ENCODE measurements at places on chromosomes 11 and 22. TPM values are rescaled to one million over a fixed set of nuclear protein-coding genes. Genes with fewer than 3 reads are reported as not detected.

Gene CCS
- total RNA-seq, result 43.3 TPM

- DNase-seq, result peak; percentile 42
Observed at GRCh38 chr11:3942956-3943497, 87.6 kb downstream of the STIM1 start.

DNA sequence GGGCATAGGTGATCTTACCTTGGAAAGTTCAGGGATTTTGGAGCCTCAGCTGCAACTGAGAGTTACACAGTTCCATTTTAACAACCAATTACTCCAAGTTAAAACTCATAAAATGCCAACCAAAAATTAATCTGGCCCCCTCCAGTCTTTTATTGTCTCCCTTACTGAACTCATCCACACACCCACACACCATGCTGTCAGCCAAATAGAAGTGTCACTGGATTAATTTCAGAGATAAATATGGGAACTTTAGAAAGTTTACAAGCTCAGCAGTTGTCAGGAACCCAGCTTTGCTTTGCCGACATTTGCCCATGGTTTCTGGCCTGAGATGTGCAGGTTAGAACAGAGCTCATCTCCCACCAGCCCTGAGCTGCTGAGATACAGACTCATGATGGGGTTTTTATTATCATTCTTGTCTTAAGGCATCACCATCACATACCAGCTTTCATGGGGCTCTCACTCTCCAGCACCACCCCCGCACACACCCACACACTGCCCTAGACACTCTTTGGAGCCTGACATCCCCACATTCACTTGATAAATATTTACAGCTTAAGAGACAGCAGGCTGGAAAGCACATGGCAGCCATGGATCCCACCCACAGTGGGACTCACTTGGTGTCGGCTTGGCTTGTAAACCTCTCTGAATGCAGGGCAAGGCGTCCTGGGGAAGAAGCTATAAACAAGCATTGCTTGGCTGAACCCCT, 23.7 kb upstream of the CTR9 start:
- DNase-seq, result no peak

DNA sequence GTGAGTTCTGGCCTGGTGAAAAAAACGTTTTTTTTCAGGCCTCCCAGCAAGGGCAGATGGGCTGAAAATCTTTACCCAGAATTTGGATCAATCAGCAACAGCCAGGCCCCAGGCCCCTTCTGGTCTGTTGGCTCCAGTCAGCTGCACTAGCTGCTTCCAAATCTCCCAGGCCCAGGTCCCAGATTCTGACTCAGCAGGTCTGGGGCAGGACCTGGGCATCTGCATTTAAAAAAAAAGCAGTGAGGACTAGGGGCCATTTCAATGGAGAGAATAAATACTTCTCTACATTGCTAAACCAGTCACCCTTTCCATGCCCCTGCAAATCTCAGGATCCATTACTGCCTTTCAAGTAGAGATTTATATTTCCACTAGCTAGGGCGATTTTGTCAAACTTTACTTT, 4.3 kb downstream of the SLC15A3 start:
- DNase-seq, result no peak

DNA sequence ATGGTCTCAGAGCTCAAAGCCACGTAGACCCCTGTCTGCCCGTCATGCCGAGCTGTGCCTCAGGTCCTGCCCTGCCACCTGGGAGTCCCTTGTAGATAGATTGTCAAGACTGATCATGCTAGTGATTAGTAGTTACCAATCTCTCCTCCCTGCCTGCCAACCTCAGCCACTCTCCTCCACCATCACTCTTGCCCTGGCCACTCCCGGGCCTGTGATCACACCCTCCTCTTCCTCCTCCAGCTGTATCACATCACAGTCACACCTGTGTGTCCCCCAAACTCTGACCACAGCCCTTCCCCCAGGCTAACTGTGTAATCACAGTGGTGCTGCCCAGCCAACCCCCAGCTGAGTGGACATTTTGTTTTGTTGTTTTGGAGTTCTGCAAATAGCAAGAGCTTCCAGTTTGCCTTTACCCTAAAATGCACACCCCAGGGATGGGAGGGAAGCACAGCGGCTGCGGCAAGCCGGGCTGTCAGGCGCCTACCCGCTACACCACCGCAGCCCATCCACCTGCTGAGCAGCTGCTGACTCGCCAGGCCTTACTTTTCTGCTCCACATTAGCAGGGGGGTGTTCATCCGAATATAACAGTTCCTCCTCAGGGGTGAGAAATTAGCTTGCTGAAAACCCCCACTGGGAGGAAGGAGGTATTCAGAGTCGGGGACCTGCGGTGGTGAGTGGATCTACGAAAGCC, 45.8 kb downstream of the LRFN4 start:
- DNase-seq, result no peak

Data from osteoblast (primary cell).